ENCODE measurements at places on chromosomes 16 and 17.

DNA sequence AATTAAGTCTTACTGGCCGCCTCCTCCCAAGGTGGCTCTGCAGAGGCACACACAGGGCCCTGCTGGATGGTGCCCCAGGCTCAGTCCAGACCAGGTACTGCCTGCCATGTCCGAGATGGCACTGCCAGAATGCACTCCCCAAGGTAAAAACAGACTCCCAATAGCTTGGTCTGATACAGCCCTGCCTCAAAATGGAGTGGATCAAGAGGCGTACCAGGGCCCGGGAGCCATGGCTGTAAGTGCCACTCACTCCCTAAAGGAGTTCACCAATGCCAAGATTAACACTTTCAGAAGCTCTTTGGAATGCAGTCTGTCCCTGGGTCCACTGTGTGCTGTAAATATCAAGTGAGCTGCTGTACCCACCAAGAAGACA lies 576 bp upstream of the MYO18A start:
- no peak for DNase-seq

DNA sequence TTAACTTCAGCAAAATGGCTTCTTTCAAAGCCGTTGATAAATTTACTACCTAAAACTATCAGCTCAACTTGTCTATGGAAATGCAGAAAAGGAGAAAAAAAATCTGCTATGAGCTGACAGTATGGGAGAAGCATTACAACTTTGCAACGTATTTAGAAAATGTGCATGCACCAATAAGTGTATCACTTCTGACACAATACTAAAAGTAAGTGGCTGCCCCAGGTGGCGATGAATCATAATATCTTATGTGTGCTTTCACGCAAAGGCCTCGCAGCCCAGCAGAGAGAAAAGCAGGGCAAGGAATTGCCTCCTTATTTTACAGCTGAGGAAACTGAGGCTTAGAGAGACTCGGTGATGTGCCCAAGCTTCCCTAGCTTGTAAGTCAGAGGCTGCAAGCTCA lies 101.8 kb downstream of the SALL1 start:
- DNase-seq, result no peak

DNA sequence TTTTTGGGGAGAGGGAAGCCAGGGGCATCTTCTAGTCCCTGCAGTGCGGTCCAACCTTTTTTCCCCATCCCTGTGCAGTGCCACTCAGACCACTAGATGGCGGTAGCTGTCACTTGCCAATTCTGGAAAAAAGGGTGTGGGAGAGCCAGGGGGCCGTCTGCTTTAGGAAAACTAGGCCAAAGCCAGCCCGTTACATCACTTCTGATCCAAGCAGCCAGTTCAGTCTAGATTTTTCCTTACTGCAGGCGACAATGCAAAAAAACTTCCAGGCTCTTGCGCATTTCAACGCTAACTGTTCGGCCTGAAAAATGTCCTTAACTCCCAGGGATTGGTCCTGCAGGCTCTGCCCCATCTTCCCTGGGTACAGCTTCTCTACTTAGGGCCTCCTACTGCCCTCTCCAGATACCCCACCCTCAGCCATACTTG lies 69.2 kb upstream of the CES5A start:
- no peak for DNase-seq

GRCh38 chr17:9290226-9290613 lies 268.9 kb downstream of the NTN1 start:
- no peak for DNase-seq

- no peak for DNase-seq
Observed at GRCh38 chr16:66207139-66207882, 159.2 kb upstream of the CDH5 start.

DNA sequence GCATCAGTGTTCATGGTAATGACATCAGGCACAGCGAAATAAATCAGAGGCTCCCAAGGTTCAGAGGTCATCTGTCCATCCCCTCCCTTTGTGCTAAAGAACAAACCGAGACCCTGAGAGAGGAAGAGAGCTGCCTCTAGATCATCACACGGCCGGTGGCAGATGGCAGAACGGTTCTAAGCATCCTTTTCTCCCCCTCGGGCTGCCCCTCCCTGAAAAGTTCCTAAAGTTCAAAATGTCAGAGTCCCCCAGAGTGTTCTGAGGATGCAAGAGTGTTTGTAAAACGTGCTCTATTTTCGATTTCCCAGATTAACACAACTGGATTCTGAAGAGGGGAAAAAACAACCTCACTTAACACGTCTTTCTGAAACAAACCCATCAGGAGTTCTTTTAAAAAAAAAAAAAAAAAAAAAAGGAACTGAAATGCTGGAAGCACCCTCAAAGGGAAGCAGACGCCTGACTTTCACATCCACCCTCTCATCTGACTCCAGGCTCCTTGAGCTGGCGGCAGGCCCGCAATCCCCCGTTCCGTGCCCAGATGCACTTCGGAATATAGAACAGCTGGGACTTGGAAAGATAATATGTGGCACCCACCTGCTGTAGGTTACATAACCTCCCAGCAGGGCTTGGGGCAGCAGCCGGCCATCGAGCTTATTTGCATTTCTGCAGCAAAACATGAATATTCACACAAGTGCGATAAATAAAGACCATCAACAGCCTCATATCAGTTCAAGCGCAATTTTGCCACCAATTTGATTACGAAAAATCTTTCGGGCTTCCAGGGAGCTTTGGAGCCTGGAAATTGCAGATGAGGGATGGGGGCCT lies 115.5 kb upstream of the SMURF2 start:
- DNase-seq, result no peak

Data from esophagus squamous epithelium (tissue), 5 donors.